ENCODE measurements at places on chromosomes 16 and 17.

GRCh38 chr16:1740781-1741490 lies 30.4 kb downstream of the NME3 start:
- DNase-seq, result no peak

GRCh38 chr17:46129302-46129701 lies 63.9 kb downstream of the KANSL1 start:
- DNase-seq, result no peak

GRCh38 chr16:57100445-57100844 lies 8.1 kb downstream of the CPNE2 start:
- DNase-seq, result no peak

DNA sequence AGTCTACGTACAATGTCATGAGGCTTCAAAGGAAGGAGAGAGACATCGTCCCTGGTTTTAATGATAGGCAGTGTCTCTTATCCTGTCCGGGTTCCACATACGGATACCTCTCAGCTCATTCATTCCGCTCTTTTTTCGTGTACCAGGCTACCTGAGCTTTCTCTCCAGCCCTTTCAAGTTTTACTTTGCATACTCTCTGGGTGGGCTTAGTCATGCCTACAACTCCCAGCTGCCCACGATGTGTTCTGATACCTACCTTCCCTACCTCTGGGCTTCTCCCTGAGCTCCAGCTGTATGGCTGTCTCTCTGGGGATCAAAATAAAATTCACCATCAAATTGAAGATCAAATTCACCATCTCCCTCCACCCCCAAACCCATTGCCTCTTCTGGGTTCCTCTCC lies 354.0 kb upstream of the EEF2KMT start:
- no peak for DNase-seq

DNA sequence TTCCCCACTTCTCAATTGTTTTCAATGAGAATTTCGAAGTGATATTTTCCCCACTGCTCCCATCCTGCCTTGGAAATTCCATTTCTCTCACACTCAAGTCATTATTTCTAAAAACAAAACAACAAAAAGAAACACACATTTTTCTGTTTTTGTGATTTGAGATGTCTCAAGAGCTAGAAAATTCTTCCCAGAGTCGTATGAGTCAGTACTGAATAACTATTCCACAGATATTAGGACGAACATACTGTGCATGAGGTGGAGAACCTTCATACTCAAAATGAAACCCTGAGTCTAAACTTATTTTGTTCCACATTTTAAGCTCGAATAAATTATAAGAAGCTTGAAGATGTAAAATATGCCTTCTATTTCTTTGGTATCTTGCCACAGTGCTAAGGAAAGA lies 204.6 kb downstream of the SLC39A11 start:
- DNase-seq, result no peak

- DNase-seq, result no peak
Measured at GRCh38 chr17:82435103-82435502, 15.4 kb downstream of the CYBC1 start.

DNA sequence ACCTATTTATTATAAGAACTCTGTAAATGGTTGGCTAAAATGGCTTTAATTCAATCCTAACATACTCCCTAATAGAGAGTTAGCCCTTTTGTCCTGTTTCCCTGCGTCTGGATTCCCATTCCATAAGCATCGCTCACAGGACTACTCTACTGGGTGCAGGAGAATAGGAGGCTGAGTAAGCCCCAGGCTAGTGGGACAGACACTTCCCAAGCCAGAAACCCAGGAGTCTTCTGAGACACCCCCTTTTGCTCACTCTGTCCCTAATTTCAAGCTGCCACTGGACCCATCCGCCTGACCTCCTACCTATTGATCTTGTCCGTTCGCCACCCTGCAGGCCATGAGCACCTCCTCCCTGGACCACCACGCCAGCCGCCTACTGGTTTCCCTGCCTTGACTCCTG lies 16.7 kb upstream of the TOB1 start:
- no peak for DNase-seq

DNA sequence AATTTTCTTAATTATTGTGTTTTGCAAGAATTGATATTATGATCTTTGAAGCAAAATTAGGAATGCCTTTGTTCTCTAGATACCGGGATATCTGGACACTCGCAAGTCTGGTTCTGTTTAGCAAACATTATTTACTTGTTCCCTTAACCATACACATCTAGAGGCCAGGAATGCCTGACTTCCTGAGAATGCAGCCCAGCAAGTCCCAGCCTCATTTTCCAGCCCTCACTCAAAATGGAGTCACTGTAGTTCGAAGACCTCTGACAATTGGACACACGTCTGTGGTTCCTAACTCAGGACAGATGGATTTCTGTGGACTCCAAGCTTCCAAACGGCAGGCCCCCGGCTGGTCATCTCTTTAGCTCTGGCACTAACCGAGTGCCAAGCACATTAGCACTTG lies 355.4 kb upstream of the RBFOX1 start:
- no peak for DNase-seq

GRCh38 chr16:17481736-17482135 lies 11.0 kb upstream of the XYLT1 start:
- no peak for DNase-seq

DNA sequence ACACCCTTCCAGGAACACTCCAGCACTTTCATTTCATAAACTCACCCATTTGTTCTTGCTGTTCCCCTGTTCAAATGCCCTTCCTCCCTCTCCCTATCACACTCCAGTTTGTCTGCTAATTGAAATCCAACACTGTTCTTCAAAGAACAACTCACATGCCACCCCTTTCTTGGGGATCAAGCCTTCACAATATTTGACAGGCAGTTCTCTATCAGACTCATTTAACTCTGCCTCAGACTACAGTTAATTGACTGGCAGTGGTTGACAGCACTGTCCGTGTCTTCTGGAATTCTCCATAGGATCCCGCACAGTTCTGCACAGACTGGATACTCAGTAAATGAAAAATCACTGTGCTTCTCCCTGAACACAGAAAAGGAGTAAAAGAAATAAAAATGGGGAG lies 87.8 kb downstream of the PMP22 start:
- DNase-seq, result no peak
